ENCODE measurements at places on chromosomes 1 and 21.

DNA sequence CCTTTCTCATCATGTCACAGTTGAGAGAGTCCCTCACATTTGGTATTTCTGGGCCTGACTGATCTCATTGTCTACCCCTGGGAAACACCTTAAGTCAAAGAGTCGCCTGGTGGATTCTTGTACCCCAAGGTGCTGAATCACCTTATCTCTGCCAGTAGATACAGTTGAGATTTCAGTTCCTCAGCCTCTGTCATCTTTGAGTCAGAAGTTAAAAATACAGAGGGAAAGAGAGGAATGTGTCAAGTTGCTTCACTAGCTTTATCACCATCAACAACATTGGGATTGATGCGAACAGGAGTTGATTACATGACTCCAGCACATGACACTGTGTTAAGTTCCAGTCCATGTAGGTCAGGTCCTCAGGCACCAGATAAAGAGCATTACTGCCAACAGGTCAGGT lies 513.0 kb downstream of the NUF2 start:
- no peak for DNase-seq

- no peak for DNase-seq
These were observed 161.9 kb upstream of the GALNT2 start for GRCh38 chr1:229905031-229905545.

GRCh38 chr1:226826479-226827261 lies 43.7 kb upstream of the PSEN2 start:
- DNase-seq, result no peak

DNA sequence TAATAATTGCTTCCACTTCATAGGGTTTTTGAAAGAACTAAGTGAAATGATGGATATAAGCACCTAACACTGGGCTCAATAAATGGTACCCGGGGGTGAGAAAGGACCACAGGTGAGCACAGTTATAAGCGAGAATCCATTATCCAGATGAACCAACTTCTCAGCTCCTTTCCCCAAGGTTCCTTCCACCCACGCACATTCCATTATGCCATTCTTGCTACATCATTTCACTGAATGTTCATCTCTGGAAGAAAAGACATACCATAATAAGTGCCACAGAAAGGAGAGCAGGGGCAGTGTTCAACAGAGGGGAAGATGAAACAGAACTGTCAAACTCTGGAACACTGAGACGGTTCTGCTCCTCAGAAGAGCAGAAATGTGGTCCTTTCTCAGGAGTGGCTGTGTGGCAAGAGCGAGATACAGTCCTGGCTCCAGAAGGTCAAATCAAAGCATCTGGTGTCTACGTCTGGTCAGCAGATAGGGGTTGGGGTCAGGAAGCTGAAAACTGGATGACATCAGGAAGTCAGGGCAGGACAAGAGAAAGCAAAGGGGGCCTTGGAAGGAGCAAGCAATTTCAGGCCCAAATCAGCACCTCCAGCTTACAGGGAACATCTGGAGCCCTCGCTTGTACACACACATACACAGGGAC lies 255.4 kb upstream of the TMEM51 start:
- DNase-seq, result no peak

GRCh38 chr1:245153552-245154428 lies 995 bp upstream of the KIF26B start:
- DNase-seq, result peak; percentile 5

DNA sequence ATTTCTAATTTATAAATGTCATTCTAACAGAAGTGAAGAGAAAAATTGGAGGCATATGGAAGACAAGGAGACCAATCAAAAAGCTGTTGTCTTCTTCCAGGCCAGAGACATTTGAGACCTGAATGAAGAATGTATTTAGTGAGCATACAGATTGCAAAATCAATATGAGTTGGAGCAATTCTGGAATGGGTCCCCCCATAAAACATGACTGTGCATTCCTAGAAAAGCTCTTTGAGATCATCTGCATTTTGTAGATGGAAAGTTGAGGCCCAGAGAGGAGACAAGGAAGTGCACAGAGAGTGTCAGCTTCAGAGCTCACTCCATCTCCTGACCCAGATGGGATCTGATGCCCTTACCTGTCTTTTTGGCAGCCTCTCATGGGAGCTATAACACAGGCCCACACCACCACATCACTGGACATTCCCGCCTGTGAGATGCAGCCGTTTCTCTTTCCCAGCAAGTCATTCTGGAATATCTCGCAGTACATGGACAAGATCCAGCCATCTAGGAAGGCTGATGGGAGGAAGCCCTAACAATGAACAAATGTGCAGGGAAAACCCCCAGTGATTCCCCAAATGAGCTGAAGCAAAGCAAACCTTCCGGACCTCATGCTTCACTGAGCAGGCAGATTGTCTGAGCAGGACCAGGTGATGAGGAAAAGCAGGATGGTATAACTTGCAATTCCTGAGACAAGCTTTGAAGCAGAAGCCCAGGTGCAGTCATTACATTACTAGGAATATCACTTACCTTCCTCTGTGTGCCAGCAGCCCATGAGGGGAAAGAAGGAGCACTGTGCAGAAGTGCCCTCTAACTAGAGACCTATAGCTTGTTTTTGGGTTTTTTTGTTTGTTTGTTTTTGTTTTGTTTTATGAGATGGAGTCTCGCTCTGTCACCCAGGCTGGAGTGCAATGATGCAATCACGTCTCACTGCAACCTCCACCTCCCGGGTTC lies 445.6 kb downstream of the PLPP3 start:
- DNase-seq, result no peak

GRCh38 chr1:73770109-73770905 lies 427.7 kb downstream of the LRRIQ3 start:
- DNase-seq, result no peak

DNA sequence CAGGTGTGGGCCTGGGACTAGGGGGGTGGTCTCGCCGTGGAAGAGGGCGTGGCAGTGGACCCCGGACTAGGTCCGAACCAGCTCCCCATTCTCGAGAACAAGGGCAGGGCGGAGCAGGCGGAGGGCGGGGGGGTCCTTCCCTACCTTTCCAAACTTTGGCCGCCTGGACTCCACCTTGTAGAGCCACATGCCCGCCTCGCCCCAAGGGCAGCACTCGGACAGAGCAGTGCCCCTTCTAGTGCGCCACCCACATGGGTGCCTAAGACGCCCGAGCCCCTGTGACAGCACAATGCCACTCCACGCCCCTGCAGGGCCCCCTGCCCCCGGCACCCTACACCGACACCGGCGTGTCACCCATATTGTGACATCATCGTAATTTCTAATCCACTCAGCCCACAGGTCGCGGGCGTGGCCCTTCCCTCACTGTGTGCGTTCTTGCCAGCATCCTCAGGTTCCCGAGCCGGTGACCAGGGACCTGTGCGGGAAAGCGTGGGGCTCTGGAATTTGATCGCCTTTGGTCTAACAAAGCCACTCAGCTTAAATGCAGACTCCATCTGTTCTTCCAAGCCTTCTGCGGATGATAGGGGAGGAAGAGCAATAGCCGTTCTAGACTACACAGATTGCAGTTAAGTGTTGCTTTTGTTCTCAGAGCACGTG lies 553 bp upstream of the STMN1 start:
- DNase-seq, result no peak

DNA sequence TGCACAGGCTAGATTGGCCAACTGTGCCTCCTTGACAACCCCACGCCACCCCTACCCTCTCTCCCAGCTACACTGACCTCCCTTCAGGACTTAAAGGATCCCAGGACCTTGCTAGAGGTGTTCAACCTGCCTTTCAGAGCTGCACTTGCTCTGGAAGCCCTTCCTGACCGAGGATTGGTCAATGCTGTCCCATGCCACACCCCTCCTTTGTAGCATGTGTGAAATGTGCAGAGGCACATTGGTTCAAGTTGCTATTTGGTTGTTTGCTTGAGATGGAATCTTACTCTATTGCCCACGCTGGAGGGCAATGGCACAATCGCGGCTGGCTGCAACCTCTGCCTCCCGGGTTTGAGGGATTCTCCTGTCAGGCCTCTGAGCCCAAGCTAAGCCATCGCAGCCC lies 21.8 kb downstream of the ACTA1 start:
- DNase-seq, result no peak

- no peak for DNase-seq
These were observed 114.1 kb downstream of the ERG start for GRCh38 chr21:38384238-38384560.

DNA sequence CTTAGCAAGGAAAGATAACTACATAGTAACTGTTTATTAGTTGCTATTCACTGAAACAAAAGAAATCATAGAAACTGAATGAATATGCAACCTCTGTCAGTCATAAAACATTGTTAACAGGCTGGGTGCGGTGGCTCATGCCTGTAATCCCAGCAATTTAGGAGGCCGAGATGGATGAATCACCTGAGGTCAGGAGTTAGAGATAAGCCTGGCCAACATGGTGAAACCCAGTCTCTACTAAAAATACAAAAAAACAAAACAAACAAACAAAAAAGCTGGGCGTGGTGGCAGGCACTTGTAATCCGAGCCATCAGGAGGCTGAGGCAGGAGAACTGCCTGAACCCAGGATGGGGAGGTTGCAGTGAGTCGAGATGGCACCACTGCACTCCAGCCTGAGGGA lies 44.1 kb downstream of the CRB1 start:
- no peak for DNase-seq

DNA sequence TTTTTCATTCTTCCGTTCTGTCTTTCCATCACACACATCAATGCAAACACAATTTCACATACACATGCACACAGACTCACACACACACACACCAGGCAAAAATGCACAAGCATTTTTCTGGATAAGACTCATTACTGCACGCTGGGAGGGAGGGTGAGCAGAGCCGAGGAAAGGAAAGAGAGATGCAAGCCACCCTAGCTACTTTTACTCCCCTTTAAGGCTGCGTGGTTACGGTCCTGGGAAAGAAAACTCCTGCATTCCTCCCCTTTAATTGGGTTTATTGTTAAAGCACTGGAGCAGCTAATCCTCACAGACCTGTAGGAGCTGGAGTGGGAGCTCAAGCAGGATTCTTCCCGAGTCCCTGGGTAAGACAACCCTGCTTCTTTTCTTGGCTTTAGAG lies at the start of gene CAMK1G:
CAMK1G (plus strand) TSS at position 307 of the 400 bp plus-strand sequence. CDS start 11,270 bp downstream, outside the sequence.
- no peak for DNase-seq

DNA sequence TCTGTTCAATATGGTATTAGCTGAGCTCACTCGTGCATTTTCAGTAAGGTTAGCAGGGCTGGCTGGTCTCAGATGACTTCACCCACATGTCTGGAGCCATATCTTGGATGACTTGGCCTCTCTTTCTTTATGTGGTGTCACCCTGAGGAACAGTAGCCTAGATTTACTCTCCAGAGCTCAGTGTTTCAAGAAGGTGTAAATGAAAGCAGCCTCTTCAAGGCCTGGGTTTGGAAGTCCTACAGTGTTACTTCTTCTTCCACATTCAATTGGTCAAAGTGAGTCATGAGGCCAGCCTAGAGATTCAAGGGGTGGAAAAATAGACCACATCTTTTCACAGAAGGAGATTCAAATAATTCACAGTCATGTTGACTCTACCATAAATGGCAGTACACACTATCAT lies 12.2 kb downstream of the VCAM1 start:
- no peak for DNase-seq

GRCh38 chr1:38555594-38555993 lies 304.0 kb downstream of the RRAGC start:
- no peak for DNase-seq

- no peak for DNase-seq
These were observed 101.1 kb downstream of the KAZN start for GRCh38 chr1:14699620-14700019.
